Right cardiac atrium (tissue), 5 donors: ENCODE measurements at places on chromosomes 1 and 21. TPM values are rescaled to one million over a fixed set of nuclear protein-coding genes. Genes with fewer than 3 reads are reported as not detected.

Gene PTPRU
- 23.2 TPM for total RNA-seq

GRCh38 chr1:227805606-227806197 is 9.8 kb upstream of the PRSS38 start:
- no peak for DNase-seq

Gene PPFIA4
- 14.0 TPM for total RNA-seq

- no peak for DNase-seq
Measured at GRCh38 chr1:188988589-188988988, 1489.1 kb downstream of the BRINP3 start.

DNA sequence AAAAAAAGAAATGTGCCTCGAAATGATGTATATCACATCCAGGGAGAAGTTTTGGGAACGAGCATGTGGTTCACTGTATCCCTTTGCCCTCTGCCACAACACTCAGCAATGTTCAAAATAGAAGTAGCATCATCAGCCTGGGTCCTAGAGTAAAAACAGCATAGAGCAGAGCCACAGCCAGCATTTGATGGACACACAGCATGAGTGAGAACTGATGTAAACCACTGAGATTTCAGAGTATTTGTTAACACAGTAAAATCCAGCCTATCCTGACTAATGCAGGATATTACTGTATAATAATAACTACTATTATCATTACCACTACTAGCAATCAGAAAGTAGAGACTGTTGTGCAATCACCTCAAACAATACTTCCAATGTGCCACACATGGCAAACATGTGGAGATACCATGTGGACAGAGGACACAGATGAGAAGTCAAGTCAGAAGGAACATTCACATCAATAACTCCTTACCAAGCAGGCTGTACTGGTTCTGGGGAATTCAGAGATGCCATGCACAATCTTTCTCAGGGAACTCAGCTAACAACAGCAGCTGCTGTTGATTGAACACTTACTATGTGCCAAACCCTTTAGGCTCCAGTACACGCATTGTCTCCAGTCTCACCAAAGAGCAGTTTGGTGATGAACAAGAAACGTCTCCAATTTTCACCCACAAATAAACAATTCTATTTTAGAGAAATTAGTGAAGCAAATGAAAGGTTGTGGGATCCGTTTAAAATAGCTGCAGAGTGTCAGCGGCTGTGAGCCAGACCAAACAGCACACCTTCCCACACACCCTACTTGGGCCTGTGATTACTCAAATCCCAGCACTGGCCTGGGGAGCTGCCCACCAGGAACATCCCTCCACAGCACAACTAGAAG is 16.6 kb upstream of the GFI1 start:
- no peak for DNase-seq

DNA sequence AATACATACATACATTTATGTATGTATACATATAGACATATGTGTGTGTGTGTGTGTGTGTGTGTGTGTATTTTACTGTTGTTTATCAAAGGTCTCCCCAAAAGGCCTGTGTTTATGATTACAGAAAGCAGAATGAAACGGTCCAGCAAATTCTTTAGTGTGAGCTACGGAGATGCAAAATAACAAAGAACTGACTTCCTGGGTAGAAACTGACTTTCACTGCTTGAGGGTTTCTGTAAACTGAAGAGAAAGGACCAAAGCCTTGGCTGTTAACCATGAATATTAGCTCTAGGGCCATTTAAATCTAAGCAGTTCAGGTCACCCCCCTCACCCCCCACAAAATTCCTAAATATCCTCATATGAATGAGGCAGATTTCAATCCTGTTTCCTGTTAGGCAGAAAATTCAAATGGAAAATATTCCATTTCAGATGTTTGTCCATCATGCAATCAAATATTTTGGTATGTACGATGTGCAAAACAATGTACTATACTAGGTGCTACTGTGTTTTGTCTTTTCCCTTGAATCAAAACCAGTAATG is 213.2 kb downstream of the TGFB2 start:
- no peak for DNase-seq

DNA sequence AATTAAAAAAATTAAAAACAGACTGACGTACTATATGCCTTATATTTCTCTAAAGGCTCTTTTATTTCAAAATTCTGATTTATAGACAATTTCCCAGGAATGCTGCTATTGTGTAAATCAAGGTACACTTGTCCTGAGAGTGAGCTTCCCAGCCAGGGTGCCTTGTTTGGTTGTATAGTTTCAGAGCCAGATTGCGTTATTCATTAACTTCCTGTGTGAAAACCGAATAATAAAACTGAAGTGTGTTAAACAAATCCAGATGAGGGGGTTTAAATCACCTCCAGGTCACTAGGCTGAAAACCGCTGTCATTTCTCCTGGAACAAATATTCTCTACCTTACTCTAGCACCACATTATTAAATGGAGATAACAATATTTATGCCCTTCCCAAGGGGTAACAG is 68.7 kb downstream of the LMX1A start:
- DNase-seq = no peak
